ENCODE measurements at places on chromosomes 7 and 10.

- no peak for DNase-seq
Observed at GRCh38 chr7:24395512-24395911, 111.5 kb downstream of the NPY start.

- no peak for DNase-seq
Observed at GRCh38 chr7:18890885-18891621, 226.4 kb downstream of the TWIST1 start.

DNA sequence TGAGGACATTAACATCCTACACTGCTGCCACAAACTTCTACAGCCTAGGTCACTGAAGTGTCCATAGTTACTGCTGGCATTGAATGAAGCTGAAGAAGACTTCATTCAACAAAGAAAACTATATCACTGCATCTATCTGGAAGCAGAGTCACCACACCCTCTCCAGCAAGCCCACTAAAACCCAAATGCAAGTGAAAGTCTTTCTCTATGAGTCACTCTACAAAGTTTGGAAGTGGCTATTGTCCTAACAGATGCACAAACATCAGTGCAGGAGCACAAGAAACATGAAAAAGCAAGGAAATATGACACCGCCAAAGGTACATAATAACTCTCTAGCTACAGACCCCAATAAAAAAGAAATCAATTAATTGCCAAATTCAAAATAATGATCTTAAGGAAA is 43.5 kb upstream of the CAMK2B start:
- no peak for DNase-seq

GRCh38 chr10:114544045-114544659 is 113.9 kb downstream of the ABLIM1 start:
- peak; percentile 78 for DNase-seq

GRCh38 chr10:132995909-132996602 is 53.7 kb upstream of the CFAP46 start:
- DNase-seq = no peak

DNA sequence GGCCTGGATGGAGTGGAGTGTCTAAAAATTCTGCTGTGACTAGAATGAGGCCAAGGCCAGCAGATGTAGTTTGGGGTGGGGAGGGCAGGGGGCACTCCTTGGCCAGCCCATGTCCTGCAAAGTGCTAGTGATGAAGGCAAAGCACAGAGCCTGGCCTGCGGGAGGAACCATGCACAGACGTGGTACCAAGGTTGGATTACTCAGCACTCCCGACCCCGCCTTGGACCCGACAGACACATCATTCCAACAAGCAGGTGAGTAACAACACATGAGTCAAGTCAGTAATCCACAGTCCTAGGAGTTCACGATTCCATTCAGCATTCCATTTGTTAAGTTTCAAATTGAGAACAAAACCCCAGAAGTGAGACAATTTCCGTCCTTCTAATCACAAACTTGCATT is 317.3 kb downstream of the TCERG1L start:
- no peak for DNase-seq

DNA sequence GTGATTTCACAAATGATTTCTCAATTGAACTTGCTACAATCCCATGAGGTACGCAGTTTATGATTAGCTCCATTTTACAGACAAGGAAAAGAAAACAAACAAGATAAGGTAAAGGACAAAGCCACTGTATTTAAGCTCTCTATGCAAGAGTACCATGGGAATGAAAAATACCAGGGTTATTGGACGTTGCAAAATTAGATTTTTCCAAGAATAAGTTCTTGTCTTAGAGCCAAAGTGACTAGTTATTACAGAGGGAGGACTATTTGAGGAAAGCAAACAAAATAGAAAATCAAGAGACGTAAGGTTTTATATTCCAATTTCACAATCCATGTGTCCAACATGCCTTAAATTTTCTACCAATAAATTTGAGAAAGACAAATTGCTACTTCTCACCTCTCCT is 97.9 kb upstream of the PTN start:
- no peak for DNase-seq

DNA sequence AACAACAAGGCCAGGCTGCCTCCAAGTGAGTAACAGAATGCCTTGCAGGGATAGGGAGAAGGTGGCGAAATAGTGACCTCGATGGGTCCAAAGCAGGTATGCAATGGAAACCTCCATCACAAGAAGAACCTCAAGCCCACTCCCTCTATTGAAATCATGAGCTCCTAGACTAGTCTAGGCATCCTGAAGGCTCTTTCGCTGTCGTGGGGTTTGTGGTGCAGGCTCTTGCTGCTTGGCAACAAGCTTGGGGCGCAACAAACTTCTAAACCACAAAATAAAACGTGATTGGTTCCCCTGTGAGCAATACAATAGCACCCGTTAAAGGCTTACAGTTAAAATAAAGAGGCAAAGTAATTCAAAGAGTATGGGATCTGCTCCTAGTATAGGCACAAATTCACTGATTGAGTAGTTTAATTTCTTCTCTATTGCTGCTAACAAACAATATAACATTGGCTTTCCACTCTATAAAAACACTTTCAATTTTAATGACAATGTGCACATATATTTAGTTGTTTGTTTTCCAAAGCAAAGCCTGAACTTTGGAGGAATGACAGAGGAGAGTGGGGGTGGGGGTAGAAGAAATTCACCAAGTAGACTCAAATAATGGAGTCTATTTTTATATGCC is 64.1 kb downstream of the C10orf67 start:
- no peak for DNase-seq

DNA sequence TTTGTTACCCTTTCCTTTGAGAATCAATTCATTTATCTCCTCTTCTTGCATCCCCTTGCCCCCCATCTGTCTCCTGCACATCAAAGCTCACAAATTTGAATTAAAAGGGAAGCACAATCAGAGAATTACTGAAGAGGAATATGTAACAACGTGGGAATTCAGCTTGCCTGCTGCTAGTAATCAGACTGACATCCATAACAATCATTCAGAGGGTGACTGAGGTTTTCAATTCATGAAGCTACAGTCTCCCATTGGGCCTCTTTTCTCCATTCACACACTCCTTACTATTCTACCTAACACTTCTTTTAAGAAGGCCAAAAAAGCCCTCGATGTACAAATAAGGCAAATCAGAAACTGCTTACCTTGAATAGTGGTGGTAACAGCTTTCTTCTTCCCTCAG is 24.3 kb upstream of the DNA2 start:
- DNase-seq = no peak

DNA sequence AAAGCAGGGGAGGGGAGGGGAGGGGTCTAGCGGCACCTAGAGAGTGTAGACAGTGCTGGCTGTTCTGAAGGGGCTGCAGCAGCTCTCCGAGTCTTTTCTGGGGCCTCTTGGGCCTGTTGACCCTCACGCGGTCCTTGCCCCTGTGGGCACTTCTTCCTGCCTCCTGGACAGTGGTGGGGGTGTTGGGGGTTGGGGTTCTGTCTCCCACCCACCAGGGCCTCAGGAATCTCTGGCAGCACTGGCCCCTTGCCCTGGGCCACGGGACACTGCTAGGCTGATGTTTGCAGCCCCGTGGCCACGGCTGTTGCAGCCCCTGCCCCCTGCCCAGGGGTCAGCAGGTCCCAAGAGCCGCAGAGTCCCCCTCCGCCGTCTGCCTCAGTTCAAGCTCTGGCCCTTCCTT is 68.9 kb upstream of the INPP5A start:
- no peak for DNase-seq
